WTC11 (cell line): ENCODE measurements at places on chromosomes 12 and 14.

DNA sequence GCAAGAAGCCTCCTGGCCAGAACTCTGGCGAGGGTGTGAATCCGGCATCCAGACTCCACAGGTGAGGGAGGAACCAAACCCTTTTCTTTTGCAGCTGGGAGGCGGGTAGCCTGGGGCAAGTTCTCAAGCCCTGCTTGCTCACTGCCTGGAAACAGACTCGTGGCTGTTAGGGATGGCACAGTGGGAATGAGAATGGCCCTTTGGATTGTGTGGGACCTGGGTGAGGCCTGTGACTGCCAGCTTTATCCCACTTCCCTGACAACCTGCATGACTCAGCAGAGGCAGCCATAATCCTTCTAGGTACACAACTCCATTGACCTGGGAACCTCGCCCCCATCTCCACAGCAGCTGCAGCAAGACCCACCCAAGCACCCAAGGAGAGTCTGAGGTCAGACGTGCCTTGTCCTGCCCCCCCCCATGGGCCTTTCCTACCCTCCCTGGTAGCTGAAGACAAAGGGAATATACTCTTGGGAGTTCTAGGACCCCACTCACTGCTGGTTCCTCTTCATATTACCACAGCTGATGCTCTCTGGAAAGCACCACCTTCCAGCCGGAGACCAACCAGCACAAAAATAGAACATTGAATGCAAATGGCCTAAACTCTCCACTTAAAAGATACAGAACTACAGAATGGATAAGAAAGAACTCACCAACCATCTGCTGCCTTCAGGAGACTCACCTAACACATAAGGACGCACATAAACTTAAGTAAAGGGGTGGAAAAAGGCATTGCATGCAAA, 5.1 kb upstream of the GPR33 start:
- no peak for DNase-seq

DNA sequence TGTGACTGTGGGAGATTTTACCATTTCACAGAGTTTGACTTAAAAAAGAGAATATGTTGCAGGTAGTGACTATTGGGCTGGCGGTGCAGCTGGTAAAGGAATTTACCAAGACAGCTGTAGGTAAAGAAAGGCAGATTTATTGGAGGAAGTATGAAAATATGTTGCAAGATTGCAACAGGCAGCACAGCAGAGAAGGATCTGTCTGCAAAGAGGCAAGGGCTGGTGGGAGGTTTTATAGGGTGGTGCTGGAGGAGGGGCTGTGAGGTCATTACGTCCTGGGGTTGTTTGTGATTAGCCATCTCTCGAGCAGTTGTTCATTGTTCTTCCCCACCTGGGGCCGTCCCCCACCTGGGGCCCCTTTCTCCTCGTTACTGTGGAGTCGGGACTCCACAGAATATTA, 62.1 kb downstream of the ACACB start:
- no peak for DNase-seq

GRCh38 chr12:128817111-128818015, 6.4 kb downstream of the SLC15A4 start:
- no peak for DNase-seq

- DNase-seq = no peak
These were observed 59.2 kb downstream of the PPFIBP1 start for GRCh38 chr12:27583057-27583797.

- DNase-seq = no peak
These were observed 156.8 kb upstream of the PDE3A start for GRCh38 chr12:20211541-20211940.
